ENCODE measurements at places on chromosomes 1 and 21. TPM values are rescaled to one million over a fixed set of nuclear protein-coding genes. Genes with fewer than 3 reads are reported as not detected.

GRCh38 chr1:197224160-197224559, 43.9 kb upstream of the CRB1 start:
- no peak for DNase-seq

DNA sequence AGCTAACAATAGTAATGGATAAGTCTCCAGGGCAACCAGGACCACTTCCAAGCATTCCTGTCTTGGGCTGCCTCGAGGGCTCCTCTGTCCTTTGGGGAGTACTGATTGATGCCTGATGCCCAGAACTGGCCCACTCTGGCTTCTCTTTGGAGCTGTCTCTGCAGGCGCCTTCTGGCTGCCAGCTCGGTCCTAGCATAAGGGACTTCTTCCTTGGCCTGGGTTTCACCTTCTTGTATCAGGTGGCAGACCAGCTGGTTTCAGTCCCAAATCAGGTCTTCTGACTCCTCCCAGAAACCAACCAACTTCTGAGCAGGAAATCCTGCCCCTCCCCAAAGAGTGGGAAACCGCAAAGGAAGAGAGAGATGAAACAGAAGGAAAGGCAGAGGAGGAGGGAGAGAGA, 10.6 kb downstream of the G0S2 start:
- DNase-seq: no peak

DNA sequence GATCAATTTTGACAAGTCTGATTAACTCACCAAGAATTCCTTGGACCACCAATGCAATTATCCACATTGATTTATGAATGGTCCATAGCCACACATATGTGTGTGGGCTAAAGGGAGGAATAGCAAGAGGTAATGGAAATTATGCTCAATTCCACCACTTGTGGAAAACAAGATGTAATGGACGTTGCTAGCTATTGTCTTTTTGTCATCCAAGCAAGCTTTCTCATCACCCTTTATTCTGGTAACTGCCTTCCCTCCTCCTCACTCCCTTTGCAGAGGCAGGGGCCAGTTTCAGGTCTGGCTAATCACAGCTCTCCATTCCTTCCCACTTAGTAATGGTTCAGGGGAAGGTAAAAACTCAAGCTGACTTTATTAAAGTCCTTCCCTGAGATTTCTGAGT, 24.7 kb upstream of the RAB3GAP2 start:
- DNase-seq: no peak

GRCh38 chr1:205150651-205151428, 29.1 kb upstream of the RBBP5 start:
- no peak for DNase-seq

GRCh38 chr1:40264354-40264781, 6.3 kb downstream of the ZMPSTE24 start:
- DNase-seq: no peak

- DNase-seq: no peak
These were observed 43.6 kb downstream of the TBX15 start for GRCh38 chr1:118944546-118944945.

DNA sequence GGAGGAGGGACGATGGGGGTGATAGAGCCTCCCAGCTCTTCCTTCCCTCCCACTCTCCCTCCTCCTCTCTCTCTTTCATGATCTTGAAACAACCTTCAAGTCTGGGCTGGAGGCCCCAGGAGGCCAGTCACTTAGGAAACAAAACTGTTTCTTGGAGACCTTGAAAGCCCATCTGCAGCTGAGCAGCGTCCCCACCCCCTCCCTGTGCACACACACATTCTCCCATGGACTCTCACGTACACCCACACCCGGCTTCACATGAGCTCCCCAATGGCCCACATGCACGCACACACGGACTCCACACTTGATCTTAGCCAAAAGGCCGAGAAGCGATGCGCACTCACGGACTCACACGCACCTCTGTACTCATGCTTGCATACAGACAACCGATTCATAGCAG, 3.2 kb upstream of the ATP1A2 start:
- DNase-seq: no peak

Gene IGSF21
- total RNA-seq: not detected

Gene SSX2IP
- 24.4 TPM for total RNA-seq

Gene ZNF593OS
- not detected for total RNA-seq

Gene ERO1B
- total RNA-seq: 11.0 TPM

Data from OCI-LY7 (cell line).